ENCODE measurements at places on chromosomes 6 and 20. TPM values are rescaled to one million over a fixed set of nuclear protein-coding genes. Genes with fewer than 3 reads are reported as not detected.

DNA sequence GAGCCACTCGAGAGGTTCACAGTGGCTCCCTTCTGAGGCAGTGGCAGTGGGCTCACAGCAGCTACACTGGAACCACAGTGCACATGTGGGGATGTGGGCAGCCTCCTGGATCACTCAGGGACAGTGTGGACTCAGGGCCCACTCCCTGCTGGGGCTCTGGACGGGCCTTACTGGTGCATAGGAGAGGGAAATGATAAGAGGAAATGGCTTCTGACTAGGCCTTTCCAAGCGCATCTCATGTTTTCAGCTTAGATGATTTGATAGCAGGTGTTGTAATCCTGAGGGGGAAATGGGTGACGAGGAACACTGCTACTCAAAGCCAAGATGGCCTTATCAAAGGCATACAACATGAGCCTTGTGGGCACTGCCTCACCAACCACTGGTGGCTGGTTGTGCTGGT is 44.0 kb downstream of the PANK2 start:
- peak overlapping the region; percentile 40 for H3K4me3 ChIP-seq
- no peak for DNase-seq
- no peaks in the 10 kb centered on the region for H3K36me3 ChIP-seq
- H3K27ac ChIP-seq = peak overlapping the region; percentile 76

GRCh38 chr6:39430871-39431523 is 108.5 kb upstream of the KCNK16 start:
- H3K4me1 ChIP-seq = no peaks in the 10 kb centered on the region
- no peaks in the 10 kb centered on the region for H3K27me3 ChIP-seq
- peak; percentile 73 for DNase-seq

- H3K4me1 ChIP-seq = peaks cover 30% of the 10 kb centered on the region
- peaks cover 37% of the 10 kb centered on the region for H3K36me3 ChIP-seq
Observed at GRCh38 chr6:34423254-34423653, 2.6 kb downstream of the RPS10 start.

GRCh38 chr6:7098993-7099392 is 8.8 kb upstream of the RREB1 start:
- no peak overlapping the region for H3K4me3 ChIP-seq
- H3K4me1 ChIP-seq = peaks cover 7% of the 10 kb centered on the region
- no peak for DNase-seq
- no peaks in the 10 kb centered on the region for H3K27me3 ChIP-seq
- H3K27ac ChIP-seq = no peak overlapping the region
- H3K36me3 ChIP-seq = no peaks in the 10 kb centered on the region

- no peak overlapping the region for H3K4me3 ChIP-seq
Observed at GRCh38 chr20:13355411-13355810, 134.3 kb downstream of the ISM1 start.

- no peaks in the 10 kb centered on the region for H3K27me3 ChIP-seq
- H3K27ac ChIP-seq = peak overlapping the region; percentile 63
- H3K4me1 ChIP-seq = peaks cover 21% of the 10 kb centered on the region
Observed at GRCh38 chr20:19849341-19850197, 91.5 kb downstream of the RIN2 start.

GRCh38 chr6:122996794-122997505 is 915 bp downstream of the CLVS2 start:
- H3K27me3 ChIP-seq = peaks cover 8% of the 10 kb centered on the region
- H3K36me3 ChIP-seq = no peaks in the 10 kb centered on the region
- peaks cover 3% of the 10 kb centered on the region for H3K4me1 ChIP-seq

Gene ARG1
- total RNA-seq = not detected

Gene KCNQ5
- 0.18 TPM for total RNA-seq

Gene IL17F
- not detected for total RNA-seq

Gene SLC13A3
- 0.60 TPM for total RNA-seq

Gene SNAI1
- 1.6 TPM for total RNA-seq
